ENCODE measurements at places on chromosomes 5 and 9.

- DNase-seq: no peak
Measured at GRCh38 chr9:127417131-127418036, 6.8 kb upstream of the ZNF79 start.

DNA sequence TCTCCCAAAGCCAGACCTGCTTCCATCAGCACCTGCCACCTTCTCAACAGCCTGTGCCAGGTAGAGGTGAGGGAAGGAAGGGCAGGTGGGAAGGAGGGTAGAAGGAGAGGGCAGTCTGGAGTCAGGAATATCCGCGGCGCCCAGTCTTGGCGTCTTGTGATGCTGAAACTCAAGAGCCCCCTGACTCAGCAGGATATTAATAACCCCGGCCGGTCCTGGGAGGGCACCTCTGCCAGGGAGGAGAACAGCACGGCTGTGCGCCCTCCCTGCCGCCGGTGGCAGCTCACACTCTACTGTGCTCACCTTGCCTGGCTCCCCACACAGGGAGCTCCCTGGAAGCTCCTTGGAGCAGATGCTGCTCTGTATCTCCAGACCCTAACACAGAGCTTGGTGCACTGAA lies 11.6 kb upstream of the NTNG2 start:
- no peak for DNase-seq

DNA sequence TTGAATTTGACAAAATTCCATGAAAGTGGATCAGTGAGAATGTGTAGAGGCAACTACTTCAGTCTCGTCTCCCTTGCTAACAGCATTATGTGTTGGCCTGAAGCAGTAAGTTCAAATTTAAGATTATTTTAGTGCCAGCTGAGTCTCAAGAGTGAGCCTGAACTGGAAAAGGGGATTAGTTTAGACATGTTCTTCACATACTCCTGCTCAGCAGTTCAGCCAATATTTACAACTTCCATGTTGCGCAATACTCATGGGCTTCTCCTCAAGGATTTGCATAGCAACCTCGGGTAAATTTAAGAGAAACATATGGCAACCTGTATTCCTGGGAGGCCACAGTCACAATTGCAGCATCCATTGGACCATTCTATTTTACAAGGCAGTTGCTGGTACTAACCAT lies 553.8 kb downstream of the PTPRD start:
- DNase-seq: no peak

GRCh38 chr5:60257596-60258271 lies 364.2 kb upstream of the PDE4D start:
- no peak for DNase-seq

GRCh38 chr9:2722715-2723114 lies 5.4 kb downstream of the KCNV2 start:
- DNase-seq: no peak
